ENCODE measurements at places on chromosomes 2 and 18.

GRCh38 chr2:12059616-12060441 is 313.4 kb downstream of the LPIN1 start:
- DNase-seq = no peak

GRCh38 chr18:23763343-23763742 is 74.1 kb downstream of the LAMA3 start:
- no peak for DNase-seq

- DNase-seq = no peak
Observed at GRCh38 chr2:109194620-109194937, 65.6 kb downstream of the SH3RF3 start.

DNA sequence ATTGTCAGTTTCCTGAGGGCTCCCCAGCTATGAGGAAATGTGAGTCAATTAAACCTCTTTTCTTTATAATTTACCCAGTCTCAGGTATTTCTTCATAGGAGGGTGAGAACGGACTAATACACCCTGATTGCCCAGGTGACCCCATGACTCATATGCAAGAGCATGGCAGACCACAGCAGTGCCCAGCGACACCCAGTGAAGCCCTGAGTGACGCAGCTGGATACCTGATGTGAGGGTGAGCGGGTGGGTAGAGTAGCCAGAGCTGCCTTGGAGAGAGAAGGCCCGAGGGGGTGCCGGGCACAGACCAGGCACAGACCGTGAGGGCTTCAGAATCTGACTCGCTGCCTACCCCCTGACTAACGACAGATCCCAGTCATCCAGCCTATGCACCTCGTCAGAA is 15.4 kb downstream of the ALPG start:
- DNase-seq = no peak

GRCh38 chr2:222774941-222775340 is 85.9 kb upstream of the ACSL3 start:
- no peak for DNase-seq

GRCh38 chr2:165044505-165045303 is 89.4 kb upstream of the SLC38A11 start:
- DNase-seq = no peak

DNA sequence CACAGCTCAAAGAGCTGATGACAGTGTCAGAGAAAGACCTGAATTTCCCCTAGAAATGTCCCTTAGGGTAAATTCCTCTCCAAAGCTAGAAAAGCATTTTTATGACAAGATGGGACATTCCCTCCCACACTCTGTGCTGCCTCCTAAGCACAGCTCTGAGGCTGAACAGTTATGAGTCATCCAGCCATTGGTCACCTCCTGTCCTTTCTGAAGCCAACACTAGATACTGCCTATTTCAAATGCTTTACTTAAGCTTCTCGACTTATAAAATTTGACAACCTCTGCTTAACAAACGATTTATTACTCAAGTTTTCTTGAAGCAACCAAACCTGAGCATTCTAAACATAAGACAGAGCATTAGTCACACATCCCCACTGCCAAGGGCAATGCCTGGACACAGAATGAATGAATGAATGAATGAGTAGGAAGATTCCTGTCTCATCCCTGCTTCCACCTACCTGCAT is 35.4 kb downstream of the B4GALT6 start:
- no peak for DNase-seq

GRCh38 chr2:27587025-27587424 is 4.2 kb downstream of the ZNF512 start:
- DNase-seq = peak; percentile 17

- no peak for DNase-seq
Observed at GRCh38 chr2:105796131-105796638, 51.5 kb downstream of the NCK2 start.

- no peak for DNase-seq
Observed at GRCh38 chr2:25483607-25484266, 142.0 kb upstream of the DNMT3A start.

DNA sequence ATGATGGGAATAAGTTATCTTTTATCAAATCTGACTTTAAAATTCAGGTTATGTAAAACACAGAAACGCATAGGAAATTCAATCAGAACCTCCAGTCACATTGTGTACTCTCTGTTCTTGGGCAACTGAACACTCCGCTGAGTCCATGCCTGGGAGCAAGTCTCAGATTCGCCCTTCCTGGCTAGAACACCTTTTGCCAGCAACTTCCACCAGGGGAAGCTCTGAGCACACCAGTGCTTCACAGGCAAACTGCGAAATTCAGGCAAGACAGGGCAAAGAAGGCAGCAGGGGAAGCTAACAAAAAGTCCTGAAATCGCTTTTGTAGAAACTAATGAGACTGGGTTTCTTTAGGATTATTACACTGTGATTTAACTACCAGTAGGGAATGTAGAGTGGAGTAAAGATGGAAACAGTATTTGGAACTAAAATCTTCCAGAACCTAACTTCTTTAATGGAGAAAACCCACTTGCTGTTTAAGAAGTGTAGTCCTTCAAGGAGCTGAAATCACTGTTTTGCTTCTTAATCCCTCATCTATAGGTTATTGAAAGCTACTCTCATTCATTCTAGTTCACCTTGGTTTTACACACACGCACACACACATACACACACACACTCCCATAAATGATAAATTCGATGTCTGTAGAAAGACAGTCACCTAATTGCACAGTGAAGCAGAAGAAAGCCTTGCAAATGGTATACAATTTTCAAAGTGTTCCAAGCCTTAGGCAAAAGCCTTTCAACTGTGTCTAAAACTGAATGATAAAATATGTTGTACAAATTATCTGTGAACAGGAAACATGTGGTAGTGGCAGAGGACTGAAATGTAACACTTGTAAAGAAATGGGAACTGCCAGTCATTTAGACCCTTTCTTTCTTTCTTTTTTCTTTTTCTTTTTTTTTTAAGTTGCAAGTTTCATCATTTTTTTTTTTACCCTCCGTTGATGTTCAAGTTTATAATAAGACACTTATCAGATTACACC is 214.5 kb downstream of the TMEM182 start:
- DNase-seq = no peak

DNA sequence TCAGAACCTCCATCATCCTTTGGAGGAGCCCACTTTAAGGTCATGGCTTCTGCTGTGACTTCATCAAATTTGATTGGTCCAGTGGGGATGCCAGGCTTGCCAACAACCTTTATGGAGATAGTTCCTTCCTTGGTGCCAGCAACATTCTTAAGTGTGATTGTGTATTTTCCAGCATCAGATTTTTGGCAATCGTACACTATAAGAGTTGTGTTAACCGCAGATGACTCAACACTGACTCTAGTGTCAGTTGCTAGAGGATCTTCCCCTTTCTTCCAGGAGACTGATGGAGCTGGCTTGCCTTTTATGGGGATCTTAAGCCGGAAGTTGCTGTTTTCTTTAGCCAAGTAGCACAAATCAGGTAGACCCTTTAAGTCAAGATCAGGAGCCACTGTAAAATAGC is 98.7 kb downstream of the PLEKHA3 start:
- DNase-seq = no peak

DNA sequence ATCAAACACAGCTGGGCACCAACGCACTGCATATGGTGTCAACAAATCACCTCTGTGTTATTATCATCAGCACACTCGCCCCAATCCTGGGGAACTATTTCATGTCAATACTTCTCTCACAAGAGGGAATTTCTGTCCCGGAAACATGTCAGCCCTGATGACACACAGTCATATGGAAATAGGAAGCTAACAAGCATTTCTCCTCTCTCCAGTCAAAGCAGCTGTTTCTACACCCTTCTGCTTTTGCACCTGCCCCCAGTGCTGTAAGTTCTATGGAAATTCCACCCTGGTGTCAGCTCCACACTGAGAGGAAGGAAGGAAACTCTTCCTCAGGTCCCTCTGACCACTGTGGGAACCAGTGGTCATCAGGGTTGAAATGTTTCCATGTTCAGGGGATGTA is 447.6 kb upstream of the ID2 start:
- DNase-seq = no peak
